CD4-positive, alpha-beta T cell treated with Interleukin-17A for 1 hour (primary cell): ENCODE measurements at places on chromosomes 11 and 22.
A peak's percentile ranks its signal among the peaks of the same experiment; 100 is the strongest.

GRCh38 chr11:121113611-121114010 lies 12.6 kb downstream of the TECTA start:
- DNase-seq, result no peak

- peak; percentile 1 for DNase-seq
Measured at GRCh38 chr11:129896062-129896461, 684 bp upstream of the NFRKB start.

DNA sequence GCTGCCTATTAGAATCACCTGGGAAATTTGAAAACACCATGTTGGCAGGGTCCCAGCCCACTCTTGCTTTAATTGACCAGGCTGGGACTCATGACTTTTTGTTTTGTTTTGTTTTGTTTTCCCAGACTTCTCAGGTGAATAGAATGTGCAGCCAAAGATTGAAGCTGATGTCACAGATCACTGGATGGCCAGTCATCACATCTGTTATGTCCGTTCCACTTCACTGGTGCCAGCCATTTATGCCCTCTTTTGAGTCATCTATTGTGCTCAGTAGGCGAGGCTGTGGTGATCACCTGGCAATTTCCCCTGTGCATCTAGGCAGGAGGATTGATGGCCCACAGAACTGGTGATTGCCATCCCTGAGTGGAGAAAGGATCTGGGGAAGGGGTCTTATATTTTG lies 297.3 kb downstream of the INSC start:
- no peak for DNase-seq

GRCh38 chr11:33940538-33940815 lies 48.6 kb upstream of the LMO2 start:
- no peak for DNase-seq

GRCh38 chr11:92580908-92581307 lies 356.3 kb downstream of the FAT3 start:
- no peak for DNase-seq

GRCh38 chr11:15034687-15035267 lies 38.6 kb upstream of the CALCB start:
- DNase-seq, result no peak

- no peak for DNase-seq
Measured at GRCh38 chr22:31853736-31854495, 90.4 kb upstream of the YWHAH start.

- no peak for DNase-seq
Measured at GRCh38 chr11:66325263-66325671, 8.4 kb upstream of the CD248 start.

GRCh38 chr11:77309401-77310085 lies 8.1 kb upstream of the GDPD4 start:
- no peak for DNase-seq

DNA sequence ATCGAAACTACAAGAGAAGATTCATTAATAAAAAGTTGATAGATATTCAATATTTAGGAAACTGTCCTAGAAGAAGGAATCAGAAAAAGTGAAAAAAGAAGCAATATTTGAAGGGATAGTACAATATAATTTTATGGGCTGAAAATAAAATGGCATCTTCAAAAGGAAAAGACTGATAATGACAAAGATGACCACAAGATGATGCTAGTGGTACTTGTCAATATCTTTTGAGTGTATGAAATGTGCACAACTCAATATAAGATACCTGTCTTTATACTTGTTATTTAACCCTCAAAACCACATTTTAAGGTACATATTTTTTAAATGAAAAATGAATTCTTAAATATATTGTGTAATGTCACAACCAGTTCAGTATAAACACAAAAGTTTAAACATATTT lies 1059.6 kb upstream of the RAG2 start:
- no peak for DNase-seq

DNA sequence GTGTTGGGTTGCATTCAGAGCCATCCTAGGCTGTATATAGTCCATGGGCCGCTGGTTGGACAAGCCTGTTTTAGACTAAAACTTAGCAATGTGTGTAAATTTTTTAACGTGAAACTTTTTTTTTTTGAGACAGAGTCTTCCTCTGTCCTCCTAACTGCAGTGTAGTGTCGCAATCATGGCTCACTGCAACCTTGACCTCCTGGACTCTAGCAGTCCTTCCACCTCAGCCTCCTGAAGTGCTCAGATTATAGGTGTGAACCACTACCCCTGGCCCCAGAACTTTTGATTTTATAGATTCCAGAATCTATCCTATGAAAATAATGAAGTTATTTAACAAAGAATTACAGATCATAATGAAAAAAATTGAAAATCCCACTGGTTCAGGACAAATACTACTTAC lies 29.9 kb upstream of the PANX2 start:
- DNase-seq, result no peak

GRCh38 chr11:121683791-121684190 lies 231.0 kb upstream of the SORL1-AS1 start:
- DNase-seq, result no peak

DNA sequence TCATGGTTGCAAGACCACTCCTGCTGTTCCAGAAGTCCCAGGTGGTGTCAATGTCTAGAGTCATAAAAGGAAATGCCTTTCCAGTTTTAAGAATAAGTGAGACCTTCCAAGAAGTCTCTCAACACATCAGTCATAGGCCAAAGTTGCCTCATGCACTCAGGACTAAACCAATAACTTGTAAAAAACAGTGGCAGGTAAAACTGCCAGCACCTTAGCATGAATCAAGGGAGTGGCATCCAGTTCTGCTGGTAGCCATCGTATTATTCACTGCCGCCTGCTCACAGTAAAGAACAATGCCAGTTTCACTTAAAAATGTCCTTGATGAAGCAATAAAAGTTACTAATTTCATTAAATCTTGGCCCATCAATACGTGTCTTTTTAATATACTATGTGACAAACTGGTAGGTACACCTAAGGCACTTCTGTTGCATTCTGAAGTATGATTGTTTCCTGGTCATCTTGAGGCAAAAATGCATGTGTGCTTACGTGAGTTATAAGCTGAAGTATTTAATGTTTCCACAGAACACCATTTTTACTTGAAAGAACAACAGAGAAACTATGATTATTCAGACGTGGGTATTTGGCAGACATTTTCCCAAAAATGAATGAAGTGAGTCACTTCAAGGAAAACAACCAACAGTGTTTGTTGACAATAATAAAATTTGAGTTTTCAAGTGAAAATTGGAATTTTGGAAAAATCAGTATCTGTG lies 125.2 kb upstream of the SNX19 start:
- no peak for DNase-seq

- DNase-seq, result no peak
Measured at GRCh38 chr11:129383060-129383459, 7.4 kb downstream of the BARX2 start.

GRCh38 chr22:50141891-50142363 lies 28.6 kb upstream of the PANX2 start:
- no peak for DNase-seq

- no peak for DNase-seq
Measured at GRCh38 chr11:131979364-131979763, 608.9 kb downstream of the NTM start.

GRCh38 chr11:2975594-2975993 lies 16.5 kb downstream of the NAP1L4 start:
- peak; percentile 64 for DNase-seq

DNA sequence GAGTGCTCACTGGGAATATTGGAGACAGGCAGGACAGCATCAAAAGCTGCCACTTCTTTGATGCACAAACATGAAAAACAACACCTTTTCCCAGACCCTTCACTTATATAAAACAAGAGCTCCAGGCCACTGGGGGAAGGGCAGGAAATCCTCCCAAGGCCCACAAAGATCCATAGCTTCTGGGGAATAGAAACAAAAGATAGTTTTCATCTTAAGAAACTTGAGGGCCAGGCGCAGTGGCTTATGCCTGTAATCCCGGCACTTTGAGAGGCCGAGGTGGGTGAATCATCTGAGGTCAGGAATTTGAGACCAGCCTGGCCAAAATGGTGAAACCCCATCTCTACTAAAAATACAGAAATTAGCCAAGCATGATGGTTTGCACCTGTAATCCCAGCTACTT lies 15.3 kb downstream of the RTL6 start:
- no peak for DNase-seq
